Lower leg skin (tissue), 4 donors: ENCODE measurements at places on chromosomes 12 and 14.

GRCh38 chr14:99475660-99476059 is 5.0 kb downstream of the SETD3 start:
- DNase-seq = no peak

DNA sequence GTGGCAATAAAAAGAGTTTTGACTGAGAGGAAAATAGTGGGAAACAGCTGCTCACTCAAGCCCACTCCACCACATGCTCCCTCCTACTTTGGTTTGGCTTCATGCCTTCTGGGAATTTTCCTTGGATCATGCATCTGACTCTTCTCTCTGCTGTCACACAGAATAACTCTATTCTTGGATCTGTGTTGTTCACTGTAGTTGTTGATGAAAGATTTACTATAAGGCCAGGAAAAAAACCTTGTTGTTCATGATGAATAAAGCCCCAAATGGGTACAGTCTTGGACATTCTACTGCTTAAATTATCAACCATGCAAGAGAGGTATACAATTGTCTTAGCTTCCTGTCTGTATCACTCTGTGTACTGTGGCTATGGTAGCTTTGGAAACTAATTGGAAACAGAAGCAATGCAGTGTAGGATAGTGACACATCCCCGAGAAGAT is 70.5 kb downstream of the TMX1 start:
- no peak for DNase-seq

DNA sequence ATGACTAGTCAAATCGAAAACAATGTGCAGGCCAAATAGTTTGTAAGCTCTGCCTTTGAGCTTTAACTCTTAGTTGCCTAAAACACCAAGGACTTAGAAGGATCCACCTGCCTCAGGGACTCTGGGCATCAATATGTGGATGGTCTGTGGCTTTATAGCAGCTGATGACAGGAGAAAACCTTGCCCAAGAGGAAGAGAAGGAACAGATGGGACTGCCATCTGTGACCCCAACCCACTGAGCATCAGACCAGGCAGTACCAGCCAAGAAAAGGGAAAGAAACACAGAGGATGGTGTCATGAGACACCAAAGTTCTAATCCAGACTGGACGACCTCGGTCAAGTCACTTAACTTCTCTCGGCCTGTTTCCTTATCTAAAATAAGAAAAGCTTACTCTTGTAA is 12.7 kb downstream of the TGFB3 start:
- no peak for DNase-seq

DNA sequence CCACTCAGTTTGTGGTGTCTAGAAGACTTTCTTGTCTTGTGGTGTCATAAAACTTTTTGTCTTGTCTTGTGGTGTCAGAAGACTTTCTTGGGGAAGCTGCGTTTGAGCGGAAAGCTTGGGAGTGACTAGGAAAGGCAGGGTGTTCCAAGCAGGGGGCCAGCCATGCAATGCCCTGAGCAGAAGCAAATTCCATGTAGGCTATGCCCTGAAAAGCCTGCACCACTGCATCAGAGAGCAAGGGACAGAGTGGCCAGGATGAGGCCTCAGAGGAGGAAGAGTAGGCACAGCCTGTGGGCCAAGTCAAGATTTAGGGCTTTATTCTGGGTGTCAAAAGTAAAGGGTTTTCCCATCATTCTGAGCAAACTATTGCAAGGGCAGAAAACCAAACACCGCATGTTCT is 14.5 kb downstream of the KRT8 start:
- no peak for DNase-seq

- no peak for DNase-seq
Measured at GRCh38 chr12:132267873-132268272, 61.5 kb downstream of the GALNT9 start.

DNA sequence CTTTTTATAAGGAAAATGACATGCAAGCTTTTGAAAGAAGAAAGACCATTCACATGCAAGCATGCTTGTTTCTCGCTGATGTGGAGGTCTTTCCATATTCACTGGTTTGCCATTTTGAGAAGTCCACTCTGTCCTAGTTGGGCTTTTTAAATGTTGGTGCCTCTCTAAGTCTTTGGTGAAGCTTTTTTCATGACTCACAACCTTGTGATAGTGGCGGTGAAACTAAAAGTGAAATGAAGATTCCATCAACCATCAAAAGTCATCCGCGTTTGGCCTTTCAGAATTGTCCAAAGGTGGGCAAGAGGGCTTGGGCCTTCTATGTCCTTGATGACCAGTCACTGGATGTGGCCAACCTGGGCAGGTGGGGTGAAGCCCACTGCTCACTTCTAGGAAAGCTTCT is 4.3 kb downstream of the LRRC74A start:
- no peak for DNase-seq

DNA sequence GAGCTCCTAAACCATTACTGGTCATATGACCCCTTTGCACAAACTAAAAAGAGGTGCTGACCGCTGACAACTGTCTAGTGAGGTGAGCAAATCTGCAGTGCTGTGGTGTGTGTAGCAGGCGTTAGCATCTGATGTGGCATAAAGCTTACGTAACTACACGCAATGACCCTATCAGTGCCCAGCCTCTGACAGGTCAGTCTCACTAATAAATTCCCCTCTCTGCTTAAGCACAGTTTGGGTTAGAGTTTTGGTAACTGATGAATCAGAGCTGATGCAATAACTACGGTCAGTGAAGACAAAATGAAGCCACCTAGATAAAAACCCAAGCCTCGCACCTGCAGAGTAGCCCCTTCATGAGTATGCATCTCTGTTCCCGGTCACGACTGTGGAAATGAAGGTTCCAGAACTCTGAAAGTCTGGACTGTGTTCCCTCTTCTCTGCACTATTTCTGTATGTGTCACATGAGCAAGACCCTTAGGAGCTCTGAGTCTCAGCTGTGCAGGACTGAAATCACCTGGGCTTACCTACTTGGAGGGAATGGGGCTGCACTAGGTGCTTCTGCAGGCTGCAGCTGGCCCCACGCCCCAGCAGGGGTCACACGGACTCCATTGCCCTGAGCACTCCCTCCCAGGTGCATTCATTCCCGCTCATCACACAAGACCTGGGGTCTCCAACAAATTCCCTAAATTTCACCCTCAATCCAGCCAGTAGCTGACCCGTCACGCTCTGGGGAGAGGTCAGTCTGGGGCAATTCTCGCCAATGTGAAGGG is 54.4 kb downstream of the RIMBP2 start:
- DNase-seq = no peak

DNA sequence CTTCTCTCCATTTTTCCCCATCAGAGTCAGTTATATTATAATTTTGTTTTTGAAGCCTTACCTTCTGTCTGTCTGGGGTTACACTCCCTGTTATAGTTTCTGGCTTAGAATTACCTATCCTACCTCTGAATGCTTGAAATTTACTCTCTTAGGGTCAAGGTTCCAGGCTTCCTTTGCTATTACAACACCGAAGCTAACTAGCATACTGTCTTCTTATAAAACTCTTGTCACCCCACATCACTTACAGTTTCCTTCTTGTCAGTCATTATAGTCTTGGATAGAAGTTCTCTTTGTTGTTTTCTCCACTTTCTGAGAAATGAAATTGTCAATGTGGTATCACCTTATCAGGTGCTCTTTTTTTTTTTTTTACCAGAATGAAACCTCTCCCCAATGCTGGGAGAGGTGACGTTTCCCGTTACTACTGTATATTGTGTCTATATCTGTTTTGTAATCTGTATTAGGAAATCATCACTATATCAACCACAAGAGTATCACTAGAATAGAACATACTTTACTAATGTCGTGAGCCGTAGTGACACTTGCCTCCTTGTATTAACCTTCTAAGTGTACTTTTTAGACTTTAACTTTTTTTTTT is 69.2 kb upstream of the PSMA6 start:
- DNase-seq = no peak

DNA sequence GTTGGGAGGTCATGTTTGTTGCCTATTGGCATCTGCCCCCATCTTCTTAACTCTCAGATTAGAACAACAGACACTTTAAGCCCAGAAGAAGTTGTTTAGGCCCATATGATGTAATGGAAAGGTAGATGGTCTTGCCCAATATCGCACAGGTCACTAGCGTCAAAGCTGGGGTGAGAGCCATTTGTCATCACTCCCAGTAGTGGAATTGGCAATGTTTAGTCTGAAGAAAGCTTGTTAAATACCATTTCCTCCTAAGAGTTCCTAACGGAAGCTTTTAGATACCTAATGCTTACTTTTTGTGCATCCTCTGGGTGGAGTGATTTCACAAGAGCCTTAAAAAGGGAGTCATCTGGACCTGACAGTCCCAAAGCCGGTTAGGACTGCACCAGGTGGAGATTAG is 125.4 kb downstream of the DACT1 start:
- DNase-seq = no peak

- DNase-seq = no peak
Measured at GRCh38 chr12:15044471-15044870, 71.6 kb downstream of the PDE6H start.

GRCh38 chr14:20632448-20632830 is 9.1 kb downstream of the OR6S1 start:
- no peak for DNase-seq

DNA sequence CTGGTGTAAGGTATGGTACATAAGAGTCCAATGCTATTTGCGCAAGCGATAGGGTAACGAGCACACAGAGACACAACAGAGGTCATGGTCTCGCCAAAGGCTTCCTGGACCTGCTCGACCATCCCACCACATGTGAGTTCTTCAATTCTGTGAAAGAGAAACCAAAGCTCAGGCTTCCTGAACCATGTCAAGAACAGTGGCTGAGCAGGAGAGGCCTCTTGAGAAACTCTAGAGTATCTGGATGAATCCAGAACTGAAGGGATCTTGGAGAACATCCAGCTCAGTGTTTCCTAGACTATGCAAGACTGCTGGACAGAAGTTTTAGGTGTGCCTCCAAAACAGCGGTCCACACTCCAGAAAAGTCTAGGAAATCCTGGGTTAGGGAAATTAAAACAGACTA is 114.5 kb downstream of the TRAFD1 start:
- DNase-seq = no peak

GRCh38 chr14:100012478-100013327 is 52.5 kb upstream of the EVL start:
- no peak for DNase-seq

DNA sequence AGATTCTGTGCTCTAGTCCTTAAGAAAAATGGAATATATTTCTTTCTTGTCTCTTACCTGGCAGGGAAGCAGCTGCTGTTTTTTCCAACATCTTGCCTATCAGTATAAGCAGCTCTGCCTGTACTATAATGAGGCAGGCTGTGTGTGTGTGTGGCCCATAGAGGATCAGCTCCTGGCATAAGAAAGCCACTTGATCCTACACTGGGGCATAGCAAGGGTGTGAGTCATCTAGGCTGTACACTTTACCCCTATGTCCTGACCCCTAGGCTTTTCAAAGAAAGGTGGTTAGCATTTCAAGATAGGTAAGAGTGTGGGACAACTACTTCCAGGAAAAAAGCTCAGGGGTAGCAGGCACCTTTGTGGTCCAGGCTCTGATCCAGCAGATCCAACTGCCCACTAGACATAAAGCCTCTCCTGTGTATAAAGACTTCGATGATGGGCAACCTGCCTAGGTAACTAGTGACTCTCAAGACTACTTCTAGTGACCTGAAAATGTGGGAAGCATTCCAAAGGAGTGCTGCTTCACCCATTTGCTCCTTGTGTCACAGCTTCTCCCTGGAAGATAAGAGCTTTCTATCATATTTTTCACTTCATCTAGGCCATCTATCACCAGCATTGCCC is 4.9 kb upstream of the SENP1 start:
- DNase-seq = no peak

GRCh38 chr12:11497995-11498394 is 102.6 kb upstream of the PRB2 start:
- no peak for DNase-seq

DNA sequence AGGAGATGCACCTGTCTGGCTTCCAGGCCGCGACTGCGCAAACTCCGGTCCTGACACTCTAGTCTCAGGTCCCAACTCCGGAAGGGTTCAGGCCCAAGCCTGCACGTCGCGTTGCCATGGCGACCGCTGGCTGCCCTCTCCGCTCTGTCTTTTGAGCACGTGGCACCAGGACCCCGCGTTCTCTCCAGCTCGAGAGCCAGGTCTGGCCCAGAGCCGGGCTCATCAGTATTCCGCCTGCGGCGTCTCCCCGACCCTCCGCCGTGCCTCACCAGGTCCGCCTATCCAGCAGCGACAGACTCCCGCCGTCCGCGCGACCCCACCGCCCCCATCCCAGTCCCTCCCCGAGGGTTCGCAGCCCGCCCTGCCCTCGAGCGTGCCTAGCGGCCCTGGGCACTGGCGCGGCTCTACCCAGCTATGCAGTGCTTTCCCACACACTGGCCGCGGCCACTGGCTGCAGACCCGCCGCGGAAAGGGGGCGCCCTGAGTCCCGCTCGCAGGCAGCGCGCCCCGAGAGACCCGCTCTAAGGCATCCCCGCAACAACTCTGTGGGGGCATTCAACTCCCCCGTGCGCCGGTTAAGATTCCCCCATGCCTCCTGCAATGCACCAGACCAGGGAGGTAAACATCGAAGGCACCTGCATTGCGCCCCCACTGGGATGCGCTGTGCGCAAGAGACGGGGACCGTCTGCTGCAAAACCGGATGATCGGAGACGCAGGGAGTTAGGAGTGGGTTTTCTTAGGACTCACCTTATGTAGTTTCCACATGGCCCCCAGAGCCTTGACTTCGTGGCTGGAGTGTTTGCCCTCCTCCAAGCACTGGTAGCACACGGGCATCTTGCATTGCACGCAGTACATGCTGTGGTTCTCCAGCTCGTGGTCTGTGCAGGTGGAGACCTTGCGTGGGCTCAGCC is 1.3 kb downstream of the TRIM9 start:
- DNase-seq = peak; percentile 87

GRCh38 chr14:56708704-56709103 is 101.6 kb downstream of the OTX2 start:
- no peak for DNase-seq

GRCh38 chr12:113135178-113136127 is at the start of gene RASAL1:
Gene RASAL1 (minus strand): TSS chr12:113135761. CDS start chr12:113135462, 299 bp downstream.
- DNase-seq = peak; percentile 42
